ENCODE measurements at places on chromosomes 13 and 19. TPM values are rescaled to one million over a fixed set of nuclear protein-coding genes. Genes with fewer than 3 reads are reported as not detected.

- H3K27me3 ChIP-seq = no peaks in the 10 kb centered on the region
- peaks cover 22% of the 10 kb centered on the region for H3K36me3 ChIP-seq
- peak overlapping the region; percentile 84 for H3K4me3 ChIP-seq
Measured at GRCh38 chr19:6392221-6393073, 517 bp downstream of the GTF2F1 start.

DNA sequence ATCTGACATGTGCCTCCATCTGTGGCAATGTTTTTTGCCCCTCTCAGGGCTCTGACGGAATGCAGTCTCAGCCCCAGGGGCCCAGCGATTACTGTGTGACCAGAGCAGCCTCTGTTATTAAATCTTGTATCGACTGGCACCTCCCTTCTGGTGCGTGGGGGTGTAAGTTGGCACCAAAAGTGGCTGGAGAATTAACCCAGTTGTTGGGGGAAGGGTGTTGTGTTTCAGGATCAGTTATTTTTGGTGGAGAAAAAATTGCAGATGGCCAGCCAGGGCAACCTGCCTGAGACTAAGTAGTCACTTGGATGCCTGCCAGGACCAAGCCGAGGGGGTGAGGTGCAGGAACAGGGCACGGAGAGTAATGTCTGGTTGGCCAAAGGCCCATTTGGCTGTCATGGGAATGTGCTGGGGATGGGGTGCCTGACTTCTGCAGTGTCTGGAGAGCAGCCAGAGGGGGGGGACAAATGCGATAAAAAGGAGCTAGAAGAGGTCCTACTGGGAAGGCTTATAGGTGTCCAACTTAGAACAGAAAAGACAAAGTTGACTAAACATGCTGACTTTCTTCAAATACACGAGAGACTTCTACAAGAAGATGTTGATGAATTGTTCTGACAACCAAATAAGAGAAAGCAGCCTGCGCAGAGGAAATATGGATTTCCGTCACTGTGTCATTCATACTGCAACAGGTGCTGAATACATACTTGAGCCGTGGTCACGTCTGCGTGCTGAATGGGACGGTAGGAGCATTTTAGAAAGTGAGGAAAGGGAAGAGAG, 69.8 kb downstream of the SIAH3 start:
- H3K4me3 ChIP-seq = no peak overlapping the region
- H3K27me3 ChIP-seq = no peaks in the 10 kb centered on the region
- DNase-seq = no peak

DNA sequence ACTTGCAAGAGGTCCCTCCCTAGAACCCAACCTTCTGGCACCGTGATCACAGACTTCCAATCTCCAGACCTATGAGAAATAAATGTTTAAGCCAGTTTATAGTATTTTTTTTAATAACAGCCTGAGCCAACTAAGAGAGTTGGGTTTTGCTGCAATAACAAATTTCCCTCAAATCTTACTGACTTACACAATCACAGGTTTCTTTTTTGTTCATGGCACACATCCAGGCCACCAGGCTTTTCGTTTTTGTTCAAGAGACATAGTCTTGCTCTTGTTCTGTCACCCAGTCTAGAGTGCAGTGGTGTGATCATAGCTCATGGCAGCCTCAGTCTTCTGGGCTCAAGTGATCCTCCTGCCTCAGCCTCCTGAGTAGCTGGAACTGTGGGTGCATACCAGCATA, 2.0 kb upstream of the SELENOV start:
- no peaks in the 10 kb centered on the region for H3K36me3 ChIP-seq
- H3K27ac ChIP-seq = no peak overlapping the region
- DNase-seq = no peak

- no peaks in the 10 kb centered on the region for H3K27me3 ChIP-seq
- H3K4me1 ChIP-seq = peaks cover 3% of the 10 kb centered on the region
- no peak overlapping the region for H3K27ac ChIP-seq
Measured at GRCh38 chr13:32409561-32410421, 18.1 kb downstream of the N4BP2L1 start.

DNA sequence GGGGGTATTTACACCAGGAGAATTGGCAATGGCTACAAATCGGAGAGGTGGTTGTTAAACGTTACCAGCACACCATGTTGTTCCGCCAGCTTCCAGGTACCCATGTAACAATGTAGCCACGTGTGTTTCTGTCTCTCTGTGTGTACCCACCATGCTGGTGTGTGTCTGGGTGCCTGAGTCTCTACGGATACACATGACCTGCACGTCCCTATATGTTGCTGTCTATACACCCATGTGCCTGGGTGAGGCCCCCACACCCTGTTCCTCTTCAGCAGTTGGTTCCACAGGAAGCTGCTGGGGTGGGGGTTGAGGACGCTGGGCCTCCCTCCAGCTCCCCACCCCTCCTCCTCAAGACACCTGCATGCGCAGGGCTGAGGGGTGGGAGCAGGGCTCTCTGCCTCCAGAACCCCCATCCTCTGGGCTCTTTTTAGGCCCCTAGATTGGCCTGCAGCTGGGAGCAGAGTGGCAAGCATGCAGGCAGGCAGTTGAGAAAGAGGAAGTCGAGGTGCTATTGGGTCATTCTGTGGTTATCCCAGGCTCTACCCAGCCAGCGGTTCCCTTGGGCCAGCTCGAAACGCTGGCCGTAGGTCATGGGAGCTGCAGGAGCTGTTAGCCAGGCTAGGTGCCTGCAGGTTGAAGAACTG, at the start of gene ARHGEF18:
Gene ARHGEF18, plus strand, starts transcription at position 351 of the 644 bp plus-strand sequence. CDS start 13,954 bp downstream, outside the sequence.
- H3K27me3 ChIP-seq = no peaks in the 10 kb centered on the region
- H3K27ac ChIP-seq = peak within 1 kb of the TSS; percentile 61
- peaks cover 68% of the 10 kb centered on the region for H3K4me1 ChIP-seq
- peak; percentile 56 for DNase-seq
- peak within 1 kb of the TSS; percentile 94 for H3K4me3 ChIP-seq
- peaks cover 4% of the 10 kb centered on the region for H3K36me3 ChIP-seq

DNA sequence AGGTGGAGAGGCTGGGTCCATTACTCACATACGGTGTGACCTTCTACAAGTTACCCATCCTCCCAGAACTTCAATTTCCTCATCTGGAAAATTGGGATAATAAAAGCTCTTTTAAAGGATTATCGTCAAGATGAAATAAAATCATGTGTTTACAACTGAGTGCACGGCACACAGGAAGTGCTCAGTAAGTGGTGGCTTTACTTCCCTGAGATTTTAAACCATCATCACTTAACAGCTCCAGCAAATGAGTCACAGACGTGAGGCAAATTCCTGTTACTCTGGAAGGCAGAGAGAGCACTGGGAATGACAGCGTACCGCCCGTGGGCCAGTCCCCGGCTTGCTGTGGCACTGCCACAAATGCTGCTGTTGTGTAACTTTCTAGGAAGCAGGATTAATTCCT, 64.1 kb downstream of the MRPL57 start:
- no peak for DNase-seq
- no peaks in the 10 kb centered on the region for H3K27me3 ChIP-seq
- H3K4me3 ChIP-seq = no peak overlapping the region

DNA sequence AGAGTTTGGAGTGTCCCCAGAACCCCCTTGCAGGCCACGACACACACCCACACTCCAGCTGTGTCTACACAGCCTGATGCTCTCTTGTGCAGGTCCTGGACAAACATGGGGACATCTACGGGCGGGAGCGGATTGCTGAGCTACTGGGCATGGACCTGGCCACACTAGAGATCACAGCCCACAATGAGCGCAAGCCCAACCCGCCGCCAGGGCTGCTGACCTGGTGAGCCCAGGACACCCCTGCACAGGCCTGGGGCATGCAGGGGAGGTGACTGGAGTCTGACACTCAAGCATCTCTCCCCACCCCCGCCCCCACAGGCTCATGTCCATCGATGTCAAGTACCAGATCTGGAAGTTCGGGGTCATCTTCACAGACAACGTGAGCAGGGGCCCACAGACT, 39.9 kb downstream of the MAP4K1 start:
- H3K4me1 ChIP-seq = peaks cover 6% of the 10 kb centered on the region
- H3K4me3 ChIP-seq = no peak overlapping the region
- H3K27me3 ChIP-seq = no peaks in the 10 kb centered on the region
- DNase-seq = no peak

GRCh38 chr13:88339271-88339741, 668.1 kb downstream of the SLITRK5 start:
- DNase-seq = no peak
- H3K27me3 ChIP-seq = no peaks in the 10 kb centered on the region
- H3K4me3 ChIP-seq = no peak overlapping the region
- no peaks in the 10 kb centered on the region for H3K36me3 ChIP-seq
- no peak overlapping the region for H3K27ac ChIP-seq
- no peaks in the 10 kb centered on the region for H3K4me1 ChIP-seq

GRCh38 chr13:27269114-27269665, 1.4 kb upstream of the RASL11A start:
- H3K36me3 ChIP-seq = no peaks in the 10 kb centered on the region
- no peak for DNase-seq
- H3K4me1 ChIP-seq = peaks cover 6% of the 10 kb centered on the region
- H3K4me3 ChIP-seq = no peak overlapping the region

DNA sequence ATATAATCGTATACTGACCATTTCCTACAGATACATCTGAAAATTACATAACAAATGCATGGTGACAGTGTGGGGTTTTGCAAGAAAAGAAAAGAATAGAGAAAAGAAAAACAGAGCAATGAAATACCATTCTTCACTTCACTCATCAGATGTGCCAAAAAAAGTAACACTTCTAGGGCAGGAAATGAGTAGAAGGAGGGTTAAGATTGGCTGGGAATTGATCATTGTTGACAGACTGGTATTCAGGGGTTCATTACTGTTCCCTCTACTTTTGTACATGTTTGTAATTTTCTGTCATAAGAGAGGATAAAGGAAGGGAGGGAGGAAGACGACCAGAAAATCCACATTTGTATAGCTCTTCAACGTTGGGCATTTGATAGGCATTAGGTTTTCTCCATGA, 31.5 kb downstream of the ABCC4 start:
- H3K27ac ChIP-seq = no peak overlapping the region
- no peak overlapping the region for H3K4me3 ChIP-seq
- no peak for DNase-seq
- H3K4me1 ChIP-seq = no peaks in the 10 kb centered on the region

DNA sequence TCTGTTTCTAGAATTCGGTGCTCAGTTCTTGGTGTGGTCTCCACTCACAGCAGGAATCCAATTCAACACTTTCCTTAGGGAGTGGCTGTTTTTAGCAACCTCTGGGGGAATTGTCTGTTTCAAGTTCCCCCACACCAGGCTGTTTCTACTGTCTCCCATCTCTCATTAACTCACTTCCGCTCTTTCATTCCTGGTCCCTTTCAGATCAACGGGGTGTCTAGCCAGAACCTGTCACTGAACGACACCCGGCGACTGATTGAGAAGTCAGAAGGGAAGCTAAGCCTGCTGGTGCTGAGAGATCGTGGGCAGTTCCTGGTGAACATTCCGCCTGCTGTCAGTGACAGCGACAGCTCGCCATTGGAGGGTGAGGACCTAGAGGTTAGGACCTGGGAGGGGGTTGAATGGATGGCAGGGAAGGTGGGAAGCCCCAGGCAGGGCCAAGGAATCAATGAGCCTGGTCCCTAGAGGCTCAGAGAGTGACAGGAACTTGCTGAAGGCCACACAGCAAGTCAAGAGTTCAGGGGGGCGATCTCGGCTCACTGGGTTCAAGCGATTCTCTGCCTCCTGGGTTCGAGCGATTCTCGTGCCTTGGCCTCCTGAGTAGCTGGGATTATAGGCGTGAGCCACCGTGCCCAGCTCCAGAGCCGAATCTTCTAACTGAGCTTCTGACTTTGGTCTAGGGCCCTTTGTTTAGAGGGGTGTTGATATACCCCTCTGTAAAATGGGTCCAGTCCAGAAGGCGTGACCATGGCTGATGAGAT, 25.5 kb downstream of the TJP3 start:
- no peaks in the 10 kb centered on the region for H3K36me3 ChIP-seq
- H3K4me3 ChIP-seq = no peak overlapping the region
- no peak overlapping the region for H3K27ac ChIP-seq
- peaks cover 2% of the 10 kb centered on the region for H3K4me1 ChIP-seq

DNA sequence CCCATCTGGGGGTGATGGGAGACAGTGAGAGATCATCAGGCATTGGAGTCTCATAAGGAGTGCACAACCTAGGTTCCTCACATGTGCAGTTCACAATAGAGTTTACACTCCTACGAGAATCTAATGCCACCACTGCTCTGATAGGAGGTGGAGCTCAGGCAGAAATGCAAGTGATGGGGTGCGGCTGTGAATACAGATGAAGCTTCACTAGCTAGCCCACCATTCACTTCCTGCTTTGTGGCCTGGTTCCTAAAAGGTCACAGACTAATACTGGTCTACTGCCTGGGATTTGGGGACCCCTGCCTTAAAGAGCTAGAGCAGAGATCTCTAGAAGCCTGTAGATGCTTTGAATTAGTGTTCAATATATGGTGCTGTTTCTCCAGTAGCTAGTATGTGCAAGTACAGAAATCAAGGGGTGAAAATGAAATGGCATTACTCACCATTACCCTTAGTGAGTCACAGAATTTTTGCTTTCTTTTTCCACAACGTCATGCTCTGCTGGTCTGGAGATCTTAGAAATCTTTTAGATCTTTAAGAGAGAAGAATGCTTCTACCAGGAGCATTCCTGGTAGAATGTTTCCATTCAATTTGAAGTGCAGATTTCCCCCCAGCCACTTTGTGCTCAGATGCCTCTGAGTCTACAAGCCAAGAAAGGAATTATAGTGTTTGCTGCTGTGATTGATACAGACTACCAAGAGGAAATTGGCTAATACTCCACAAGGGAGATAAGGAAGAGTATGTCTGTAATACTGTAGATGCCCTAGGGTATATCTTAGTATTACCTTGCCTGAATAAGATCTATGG, 2301.2 kb downstream of the PCDH9 start:
- no peaks in the 10 kb centered on the region for H3K36me3 ChIP-seq
- H3K4me1 ChIP-seq = no peaks in the 10 kb centered on the region
- DNase-seq = no peak
- H3K27me3 ChIP-seq = no peaks in the 10 kb centered on the region
- no peak overlapping the region for H3K27ac ChIP-seq
- H3K4me3 ChIP-seq = no peak overlapping the region

DNA sequence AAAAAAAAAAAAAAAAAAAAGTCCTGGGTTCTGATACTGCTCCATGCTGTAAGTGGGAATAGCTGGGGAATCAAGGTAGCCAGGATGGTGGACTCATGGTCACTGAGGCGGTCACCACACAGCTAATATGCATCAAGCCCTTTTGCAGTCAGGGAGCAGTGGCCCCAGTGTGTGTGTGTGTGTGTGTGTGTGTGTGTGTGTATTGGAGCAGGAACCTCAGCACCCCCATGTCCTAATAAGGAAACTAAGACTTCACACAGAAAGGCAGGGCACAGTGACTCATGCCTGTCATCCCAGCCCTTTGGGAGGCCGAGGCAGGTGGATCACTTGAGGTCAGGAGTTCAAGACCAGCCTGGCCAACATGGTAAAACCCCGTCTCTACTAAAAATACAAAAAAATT, 12.0 kb downstream of the B3GNT3 start:
- H3K4me1 ChIP-seq = peaks cover 33% of the 10 kb centered on the region
- no peak for DNase-seq
- H3K4me3 ChIP-seq = no peak overlapping the region
- peaks cover 3% of the 10 kb centered on the region for H3K27me3 ChIP-seq

Gene RNF6
- total RNA-seq = 65.0 TPM

Gene RAB20
- 1.2 TPM for total RNA-seq

Gene DHDH
- 0.42 TPM for total RNA-seq

Gene ATP4A
- not detected for total RNA-seq

Gene KCNRG
- total RNA-seq = 0.22 TPM

Gene KLF1
- total RNA-seq = 0.84 TPM

All from CD8-positive, alpha-beta memory T cell (primary cell).